ENCODE measurements at places on chromosomes 16 and 17.

DNA sequence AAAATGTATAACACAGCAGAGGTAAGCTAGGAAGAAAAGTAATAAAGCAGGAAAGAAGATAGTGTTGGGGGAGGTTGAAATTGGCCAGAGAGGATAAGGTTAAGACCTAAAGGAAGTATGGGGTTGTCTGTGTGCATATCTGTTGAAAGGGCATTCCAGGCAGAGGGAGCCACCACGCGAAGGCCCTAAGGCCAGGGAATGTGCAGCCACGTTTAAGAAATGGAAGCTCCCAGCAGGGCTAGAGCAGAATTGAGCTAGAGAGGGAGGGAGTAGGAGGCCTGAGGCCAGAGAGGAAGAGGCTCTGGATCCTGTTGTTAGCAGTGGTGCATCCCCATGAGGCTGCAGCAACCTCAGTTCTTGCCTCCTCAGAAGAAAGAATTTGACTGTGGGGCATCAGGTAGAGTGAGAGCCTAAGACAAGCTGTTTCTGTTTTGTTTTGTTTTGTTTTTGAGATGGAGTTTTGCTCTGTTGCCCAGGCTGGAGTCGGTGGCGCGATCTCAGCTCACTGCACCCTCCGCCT is 59.0 kb upstream of the CACNG5 start:
- no peak for DNase-seq

DNA sequence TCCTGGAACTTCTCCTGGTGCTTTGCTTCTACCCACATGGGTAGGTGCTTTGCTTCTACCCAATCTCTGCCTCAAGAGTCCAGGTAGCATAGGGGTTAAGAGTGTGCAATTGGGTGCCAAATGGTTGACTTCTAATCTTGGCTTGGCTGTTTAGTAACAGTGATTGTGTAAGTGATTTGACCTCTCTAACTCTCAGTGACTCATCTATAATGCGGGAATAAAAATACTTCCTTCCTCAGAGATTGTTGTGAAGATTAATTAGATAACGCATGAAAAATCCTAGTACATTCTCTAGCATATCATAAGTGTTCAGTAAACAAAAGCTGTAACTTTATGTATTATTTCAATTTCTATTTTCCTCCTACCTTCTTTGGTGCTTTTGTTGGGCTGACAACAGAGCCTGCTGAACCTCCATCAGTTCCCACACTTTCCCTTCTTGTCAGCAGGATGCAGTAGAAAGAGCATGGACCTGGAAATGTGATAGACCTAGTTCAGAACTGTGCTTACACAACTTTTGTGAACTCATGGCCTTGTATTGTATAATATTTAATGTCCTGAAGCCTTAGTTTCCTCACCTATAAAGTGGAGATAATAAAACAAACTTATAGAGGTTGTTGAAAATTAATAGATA is 72.9 kb upstream of the SMIM36 start:
- no peak for DNase-seq

- DNase-seq, result peak; percentile 79
Observed at GRCh38 chr17:32536736-32537643, 50.2 kb downstream of the CDK5R1 start.

GRCh38 chr17:73208139-73208827 is 15.4 kb downstream of the COG1 start:
- DNase-seq, result no peak

DNA sequence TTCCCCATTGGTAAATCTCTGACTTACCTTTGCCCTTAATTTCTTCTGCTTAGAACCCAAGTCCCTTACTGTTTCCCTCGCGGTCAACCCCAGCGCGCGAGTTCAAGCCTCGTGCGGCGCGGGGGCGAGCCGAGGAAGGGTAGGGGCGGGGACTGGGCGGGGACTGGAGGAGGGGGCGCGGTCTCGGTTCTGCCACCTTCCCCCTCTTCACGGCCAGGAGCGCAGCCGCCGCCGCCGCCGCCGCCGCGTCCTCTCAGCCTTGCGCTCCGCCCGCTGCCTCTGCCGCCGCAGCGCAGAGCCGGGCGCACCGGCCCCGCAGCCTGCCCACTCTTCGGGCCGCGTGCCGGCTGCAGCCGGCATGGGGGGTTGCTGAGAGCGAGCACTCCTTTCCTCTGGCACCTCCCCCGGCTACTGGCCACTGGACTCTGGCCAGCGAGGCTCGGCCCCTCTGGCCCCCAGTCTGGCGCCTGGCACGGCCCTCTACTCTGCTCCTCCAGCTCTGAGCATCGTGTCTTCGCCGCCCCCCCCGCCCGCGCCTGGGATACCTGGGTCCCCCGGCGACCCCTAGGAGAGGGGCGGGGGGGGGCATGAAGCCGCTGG is at the start of gene RAPGEFL1:
Gene RAPGEFL1 (plus strand): TSS at position 196 of the 600 bp plus-strand sequence. CDS start 392 bp downstream, at position 588.
- peak; percentile 84 for DNase-seq

GRCh38 chr17:72151565-72152386 is 31.0 kb downstream of the SOX9 start:
- no peak for DNase-seq

GRCh38 chr17:50421308-50422051 is 4.5 kb upstream of the ACSF2 start:
- DNase-seq, result peak; percentile 54

- no peak for DNase-seq
Observed at GRCh38 chr16:27764869-27765675, 215.1 kb downstream of the KATNIP start.

GRCh38 chr16:4385066-4385788 is 13.6 kb downstream of the VASN start:
- no peak for DNase-seq

GRCh38 chr16:27747946-27748345 is 198.0 kb downstream of the KATNIP start:
- no peak for DNase-seq

GRCh38 chr16:12507366-12507765 is 296.3 kb downstream of the CPPED1 start:
- no peak for DNase-seq

DNA sequence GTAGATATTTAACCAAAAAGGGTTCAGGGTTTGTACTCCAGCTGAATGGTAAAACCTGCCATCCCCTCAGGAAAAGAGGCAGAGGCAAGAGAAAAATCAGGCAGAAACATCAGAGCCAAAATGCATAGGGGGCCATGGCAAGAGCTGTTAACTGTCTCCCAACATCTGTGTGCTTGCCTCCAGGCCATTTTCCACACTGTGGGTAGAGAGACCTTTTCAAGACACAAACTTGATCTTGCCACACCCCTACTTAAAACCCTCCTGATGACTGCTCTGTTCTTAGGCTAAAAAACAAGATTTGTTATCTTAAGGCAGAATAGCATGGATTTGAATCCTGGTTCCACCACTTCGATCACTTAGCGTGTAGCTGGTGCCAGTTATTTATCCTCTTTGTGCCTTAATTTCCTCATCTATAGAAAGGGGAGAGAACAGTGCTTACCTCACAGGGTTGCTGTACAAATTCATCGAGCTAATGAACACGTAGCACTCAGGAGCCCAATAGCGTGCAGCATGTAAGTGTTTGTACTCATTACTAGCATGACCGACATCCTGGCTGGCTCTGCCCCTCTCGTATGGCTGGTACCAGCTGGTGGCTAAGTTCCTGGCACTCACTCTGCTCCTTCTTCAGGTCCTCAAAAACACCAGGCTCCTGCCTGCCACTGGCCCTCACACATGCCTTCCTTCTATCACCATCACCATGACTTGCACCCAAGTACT is 25.8 kb downstream of the STAT3 start:
- no peak for DNase-seq

DNA sequence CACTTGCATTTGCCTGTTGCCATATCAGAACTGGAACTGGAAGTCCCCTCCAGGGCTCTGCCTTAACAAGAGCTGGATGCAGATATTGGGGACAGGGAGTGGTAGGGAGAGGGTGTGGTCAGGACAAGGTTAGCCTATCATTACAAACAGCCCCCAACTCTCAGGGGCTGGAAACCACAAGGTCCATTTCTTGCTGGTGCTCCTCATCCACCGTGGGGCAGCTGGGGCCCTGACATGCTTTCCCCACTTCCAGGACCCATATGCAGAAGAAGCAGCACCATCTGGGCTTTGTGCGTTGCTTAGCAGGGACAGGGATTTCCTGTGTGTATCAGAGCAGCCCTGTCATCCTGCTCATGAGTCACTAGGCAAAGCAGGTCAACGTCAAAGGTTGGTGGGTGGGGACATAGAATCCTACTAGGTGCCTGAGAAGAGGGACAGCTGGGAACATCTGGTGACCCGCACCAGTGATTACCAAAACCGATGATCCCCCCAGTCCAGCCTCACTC is 26.9 kb downstream of the RGS9 start:
- peak; percentile 55 for DNase-seq

- peak; percentile 65 for DNase-seq
Observed at GRCh38 chr17:79019632-79020584, 4.1 kb upstream of the C1QTNF1 start.

GRCh38 chr17:21211825-21212479 is 2.0 kb downstream of the TMEM11 start:
- DNase-seq, result no peak

- no peak for DNase-seq
Observed at GRCh38 chr16:27670071-27670810, 120.3 kb downstream of the KATNIP start.

DNA sequence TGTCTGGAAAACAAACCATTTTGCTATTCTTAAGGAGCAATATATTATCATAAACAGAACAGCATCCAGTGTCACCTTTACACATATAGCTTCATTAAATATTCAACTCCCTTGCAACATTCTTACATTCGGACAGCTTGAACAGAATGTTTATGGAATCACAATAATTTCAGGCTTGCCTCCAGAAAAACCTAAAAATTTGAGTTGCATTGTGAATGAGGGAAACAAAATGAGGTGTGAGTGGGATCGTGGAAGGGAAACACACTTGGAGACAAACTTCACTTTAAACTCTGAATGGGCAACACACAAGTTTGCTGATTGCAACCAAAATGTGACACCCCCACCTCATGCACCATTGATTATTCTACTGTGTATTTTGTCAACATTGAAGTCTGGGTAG is 51.4 kb downstream of the TBC1D26 start:
- no peak for DNase-seq

- DNase-seq, result no peak
Observed at GRCh38 chr17:33464669-33465280, 171.7 kb upstream of the ASIC2 start.

GRCh38 chr17:19281161-19281560 is 44.0 kb downstream of the EPN2 start:
- no peak for DNase-seq

- DNase-seq, result no peak
Observed at GRCh38 chr17:40602445-40603443, 37.5 kb upstream of the CCR7 start.

DNA sequence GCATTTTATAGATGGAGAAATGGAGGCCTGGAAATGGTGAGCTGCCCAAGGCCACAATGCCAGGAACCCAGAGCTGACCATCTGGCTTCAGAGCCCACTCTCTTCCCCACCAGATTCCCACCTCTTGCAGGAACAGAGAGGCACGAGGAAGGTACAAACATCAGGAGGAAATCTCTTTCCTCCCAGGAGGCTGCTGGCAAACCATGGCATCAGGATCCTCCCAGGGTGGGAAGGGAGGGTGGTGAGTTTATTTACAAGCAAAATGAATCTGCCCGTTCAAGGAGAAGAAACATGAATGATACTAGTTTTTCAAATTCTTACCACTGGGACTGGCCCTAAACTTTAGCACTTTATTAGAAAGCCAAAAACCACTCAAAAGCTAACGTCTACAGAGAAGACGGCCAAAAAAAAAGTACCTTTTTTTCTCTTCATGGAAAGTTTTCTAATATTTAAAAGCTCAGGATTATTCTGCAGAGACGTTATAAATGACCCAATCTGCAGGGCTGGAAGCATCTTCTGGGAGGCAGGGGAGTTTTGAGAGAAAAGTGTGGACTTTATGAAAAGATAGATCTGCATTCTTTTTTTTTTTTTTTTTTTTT is 79.1 kb downstream of the NXN start:
- DNase-seq, result no peak

DNA sequence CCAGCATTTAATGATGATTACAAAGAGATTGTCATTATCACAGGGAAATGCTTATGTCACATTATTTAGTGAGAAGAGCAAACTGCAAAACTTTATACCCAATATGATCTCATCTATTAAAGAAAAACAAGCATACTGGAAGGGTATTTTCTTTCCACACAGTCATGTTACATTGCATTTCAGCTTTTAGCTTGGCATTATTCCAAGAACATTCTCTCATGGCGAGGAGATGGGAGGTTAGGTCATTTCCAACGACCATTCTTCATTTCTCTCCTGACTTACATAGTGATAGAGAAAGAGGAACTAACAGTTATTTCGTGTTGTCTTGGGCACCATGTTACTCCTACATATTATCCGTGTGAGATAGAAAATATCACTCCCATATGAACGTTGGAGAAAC is 309.4 kb upstream of the XYLT1 start:
- DNase-seq, result no peak

DNA sequence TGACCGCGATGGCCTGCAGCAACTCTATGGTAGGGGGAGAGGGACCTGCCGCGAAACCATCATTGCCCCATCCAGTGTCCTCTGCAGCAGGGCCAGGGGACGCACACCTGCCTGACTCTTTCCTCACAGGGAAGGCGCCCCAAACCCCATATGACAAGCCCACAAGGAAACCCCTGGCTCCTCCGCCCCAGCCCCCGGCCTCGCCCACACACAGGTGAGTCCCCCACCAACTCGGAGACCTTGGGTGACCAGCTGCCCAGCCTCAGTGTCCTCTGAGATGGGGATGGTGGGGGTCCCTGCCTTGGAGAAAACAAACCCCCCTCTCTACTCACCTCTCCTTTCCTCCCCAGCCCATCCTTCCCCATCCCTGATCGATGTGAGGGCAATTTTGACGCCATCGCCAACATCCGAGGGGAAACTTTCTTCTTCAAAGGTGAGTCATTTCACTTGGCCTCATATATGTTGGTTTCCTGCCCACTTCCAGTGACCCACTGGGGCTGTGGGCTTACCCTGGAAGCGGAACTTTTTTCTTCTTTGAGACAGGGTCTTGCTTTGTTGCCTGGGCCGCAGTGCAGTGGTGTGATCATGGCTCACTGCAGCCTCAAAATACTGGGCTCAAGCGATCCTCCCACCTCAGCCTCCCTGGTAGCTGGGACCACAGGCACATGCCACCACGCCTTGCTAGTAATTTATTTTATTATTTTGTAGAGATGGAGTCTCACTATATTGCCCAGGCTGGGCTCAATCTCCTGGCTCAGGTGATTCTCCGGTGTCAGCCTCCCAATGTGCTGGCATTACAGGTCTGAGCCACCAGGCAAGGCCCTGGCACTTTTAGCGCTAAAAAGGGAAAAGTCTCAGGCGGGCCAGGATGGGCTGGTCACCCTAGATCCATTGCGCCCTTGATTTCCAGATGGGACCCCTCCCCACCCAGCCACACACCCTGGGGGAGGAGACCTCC is 8.0 kb upstream of the IL32 start:
- no peak for DNase-seq

- DNase-seq, result no peak
Observed at GRCh38 chr16:74224828-74225612, 71.6 kb upstream of the PSMD7 start.

GRCh38 chr16:30416624-30417528 is 9.5 kb downstream of the ZNF771 start:
- no peak for DNase-seq
